ENCODE measurements at places on chromosomes 5 and 9. TPM values are rescaled to one million over a fixed set of nuclear protein-coding genes. Genes with fewer than 3 reads are reported as not detected.

Gene PDZD2
- total RNA-seq: 80.1 TPM

Gene ANKHD1
- 66.1 TPM for total RNA-seq

Gene PDE8B
- total RNA-seq: 0.69 TPM

Gene SV2C
- 0.05 TPM for total RNA-seq

Gene PPP3R2
- not detected for total RNA-seq

Gene DMGDH
- total RNA-seq: 1.3 TPM

Gene NUTM2F
- total RNA-seq: not detected

Gene SLC22A4
- total RNA-seq: 1.6 TPM

Gene LCN1
- total RNA-seq: not detected

Gene PCDHGA6
- 5.7 TPM for total RNA-seq

Gene RNF183
- not detected for total RNA-seq

Gene IL9
- not detected for total RNA-seq

Gene MLLT3
- total RNA-seq: 15.4 TPM

Gene PTCH1
- 10.4 TPM for total RNA-seq
